GM10248 (cell line): ENCODE measurements at places on chromosomes 7 and 10.

GRCh38 chr10:124672181-124672638 is 72.0 kb downstream of the FAM53B start:
- DNase-seq: no peak

DNA sequence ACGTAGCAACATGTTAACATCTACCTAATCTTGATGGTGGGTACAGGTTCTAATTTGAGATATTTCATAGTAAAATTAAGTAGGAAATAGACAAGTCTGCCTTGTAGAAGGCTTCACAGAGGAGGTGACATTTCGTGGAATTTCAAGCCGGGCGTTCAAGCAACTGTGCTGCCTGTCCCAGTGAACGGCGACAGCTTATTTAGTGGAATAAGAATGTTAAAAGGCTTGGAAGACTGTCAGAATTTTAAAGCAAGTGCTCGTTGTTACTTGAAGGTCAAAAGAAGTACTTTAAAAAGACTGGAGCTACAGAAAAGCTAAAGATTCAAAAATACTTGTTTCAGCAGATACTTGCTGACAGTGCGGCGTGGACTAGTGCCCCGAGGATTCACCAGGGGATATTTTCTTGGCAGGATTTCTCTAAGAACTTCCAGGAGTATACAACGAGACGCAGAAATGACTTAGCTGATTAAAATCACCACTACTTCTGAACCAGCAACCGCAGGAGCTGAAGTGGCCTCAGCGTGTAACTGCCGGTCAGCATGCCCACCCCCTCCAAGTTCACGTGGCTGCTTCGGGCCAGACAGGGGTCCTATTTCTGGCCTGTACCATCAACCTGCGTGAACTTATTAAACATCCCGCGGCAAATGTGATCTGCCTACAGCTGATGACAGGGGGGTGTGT is 46.5 kb downstream of the CTBP2 start:
- no peak for DNase-seq

- no peak for DNase-seq
Observed at GRCh38 chr7:5041047-5041446, 4.6 kb upstream of the RBAK start.

DNA sequence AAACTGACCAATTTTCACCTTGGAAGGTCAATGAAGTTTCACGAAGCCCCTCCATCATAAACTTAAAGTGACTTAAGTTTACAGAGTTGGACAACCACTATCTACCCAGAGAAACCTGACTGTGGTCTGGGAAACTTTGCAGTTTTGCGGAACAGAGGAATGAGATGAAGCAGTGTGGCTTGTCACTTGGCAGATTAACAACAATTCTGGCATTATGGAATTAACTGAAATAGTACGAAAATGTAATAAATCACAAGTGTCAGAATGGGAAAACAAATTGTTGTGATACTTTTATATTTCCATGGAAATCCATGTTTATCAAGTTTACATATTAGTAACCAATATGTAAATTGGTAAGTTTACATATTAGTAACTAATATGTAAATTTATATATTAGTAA is 4.9 kb downstream of the KMT2C start:
- DNase-seq: no peak

DNA sequence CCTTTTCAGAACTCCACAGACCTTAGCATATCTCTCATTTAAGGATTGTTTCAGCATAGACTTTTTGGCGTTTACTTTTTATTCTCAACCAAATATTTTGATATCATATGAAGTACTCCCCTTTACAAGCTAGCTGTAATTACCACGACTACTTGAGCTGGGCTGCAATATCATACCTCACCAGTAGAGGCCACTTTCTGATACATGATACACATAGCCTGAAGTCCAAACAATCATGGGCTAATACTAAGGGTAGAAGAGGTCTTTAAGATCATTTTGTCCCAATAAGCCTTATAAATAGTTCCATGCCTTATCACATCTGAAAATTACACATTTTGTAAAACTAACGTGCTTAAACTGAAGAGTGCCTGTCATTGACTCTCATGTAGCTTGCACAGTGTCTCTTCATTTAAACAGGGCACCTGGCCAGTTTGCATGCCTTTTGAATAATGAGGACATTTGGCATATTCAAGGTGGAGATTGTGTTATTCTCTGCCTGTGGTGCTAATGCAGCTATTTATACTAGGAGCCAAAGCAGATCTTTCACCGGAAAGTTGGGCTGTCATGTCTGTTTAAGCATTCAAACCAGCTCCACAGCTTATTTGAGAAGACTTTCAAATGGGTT is 403.7 kb upstream of the ZMIZ1 start:
- DNase-seq: no peak

DNA sequence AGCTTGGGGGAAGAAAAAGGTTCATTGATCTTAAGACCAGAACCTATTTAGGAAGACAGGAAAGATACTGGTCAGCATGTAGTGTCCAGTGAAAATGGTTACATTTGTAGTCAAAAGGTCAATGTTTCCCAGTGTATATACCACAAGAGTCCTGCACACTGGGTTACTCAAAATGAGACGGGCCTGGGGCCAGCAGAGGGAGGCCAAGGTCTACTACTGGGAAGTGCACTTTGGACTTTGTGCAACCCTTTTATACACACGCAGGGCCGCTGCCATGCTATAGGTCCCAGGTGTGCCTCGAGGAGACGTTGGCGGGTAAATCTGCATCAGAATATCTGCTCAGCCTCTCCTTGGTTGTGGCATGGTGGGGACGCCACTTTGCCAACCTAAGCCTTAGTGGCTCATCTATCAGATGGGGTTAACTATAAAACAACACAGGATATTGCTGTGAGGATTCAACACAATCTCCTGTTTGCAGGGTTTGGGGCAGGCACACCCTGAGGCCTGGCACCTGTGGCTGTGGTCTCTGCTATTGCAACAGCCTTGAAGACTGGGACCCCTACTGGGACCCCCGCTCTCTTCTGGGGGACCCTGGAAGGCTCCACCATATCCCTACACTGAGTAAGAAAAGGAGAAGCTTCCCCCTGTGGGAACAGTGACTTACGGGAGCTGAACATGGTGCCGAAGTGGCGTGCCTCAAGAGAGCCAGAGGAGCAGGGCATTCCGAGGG is 19.7 kb downstream of the CLRN3 start:
- DNase-seq: no peak

DNA sequence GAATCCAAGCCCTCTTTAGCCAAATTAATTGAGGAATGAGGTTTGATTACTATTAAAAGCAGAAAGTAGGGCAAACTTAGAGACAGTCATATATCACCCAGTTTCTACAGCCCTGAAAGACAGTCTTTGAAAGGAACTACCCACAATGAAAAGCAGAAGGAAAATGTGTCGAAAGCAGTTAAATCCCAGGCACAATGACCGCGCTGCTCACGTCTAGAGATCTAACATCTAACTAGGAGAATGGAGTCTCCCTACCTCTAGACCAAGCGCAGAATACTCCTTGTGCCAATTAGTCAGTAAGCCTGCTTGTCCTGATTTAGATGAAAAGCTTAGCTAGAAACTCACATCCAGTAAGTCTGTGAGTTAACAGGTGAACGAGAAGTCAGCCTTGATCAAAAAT is 350.0 kb downstream of the FGFR2 start:
- DNase-seq: no peak

- no peak for DNase-seq
Observed at GRCh38 chr10:3886191-3886590, 101.2 kb upstream of the KLF6 start.

DNA sequence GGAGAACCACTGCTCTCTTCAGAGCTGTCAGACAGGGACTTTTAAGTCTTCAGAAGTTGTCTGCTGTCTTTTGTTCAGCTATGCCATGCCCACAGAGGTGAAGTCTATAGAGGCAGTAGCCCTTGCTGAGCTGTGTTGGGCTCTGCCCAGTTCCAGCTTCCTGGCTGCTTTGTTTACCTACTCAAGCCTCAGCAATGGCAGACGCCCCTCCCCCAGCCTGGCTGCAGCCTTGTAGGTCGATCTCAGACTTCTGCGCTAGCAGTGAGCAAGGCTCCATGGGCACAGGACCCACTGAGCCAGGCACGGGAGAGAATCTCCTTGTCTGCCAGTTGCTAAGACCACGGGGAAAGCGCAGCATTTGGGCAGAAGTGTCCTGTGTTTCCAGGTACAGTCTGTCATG is 12.1 kb upstream of the CPA2 start:
- no peak for DNase-seq

GRCh38 chr10:79185067-79185774 is 116.5 kb downstream of the ZMIZ1 start:
- DNase-seq: no peak

GRCh38 chr10:103680869-103681236 is 174.5 kb downstream of the SH3PXD2A start:
- no peak for DNase-seq

GRCh38 chr7:25843467-25843866 is 308.5 kb upstream of the NFE2L3 start:
- DNase-seq: no peak

GRCh38 chr10:13271552-13272163 is 28.2 kb downstream of the PHYH start:
- peak; percentile 73 for DNase-seq

- peak; percentile 27 for DNase-seq
Observed at GRCh38 chr7:37920305-37920848, at the start of gene EPDR1. Gene EPDR1, plus strand, starts transcription at chr7:37920640. Its CDS starts 300 bp downstream, at chr7:37920940.

- no peak for DNase-seq
Observed at GRCh38 chr10:15242261-15242840, 73.9 kb upstream of the NMT2 start.

- peak; percentile 52 for DNase-seq
Observed at GRCh38 chr7:104943502-104944343, 70.3 kb upstream of the KMT2E start.

- DNase-seq: no peak
Observed at GRCh38 chr10:127036987-127037386, 131.8 kb downstream of the DOCK1 start.

DNA sequence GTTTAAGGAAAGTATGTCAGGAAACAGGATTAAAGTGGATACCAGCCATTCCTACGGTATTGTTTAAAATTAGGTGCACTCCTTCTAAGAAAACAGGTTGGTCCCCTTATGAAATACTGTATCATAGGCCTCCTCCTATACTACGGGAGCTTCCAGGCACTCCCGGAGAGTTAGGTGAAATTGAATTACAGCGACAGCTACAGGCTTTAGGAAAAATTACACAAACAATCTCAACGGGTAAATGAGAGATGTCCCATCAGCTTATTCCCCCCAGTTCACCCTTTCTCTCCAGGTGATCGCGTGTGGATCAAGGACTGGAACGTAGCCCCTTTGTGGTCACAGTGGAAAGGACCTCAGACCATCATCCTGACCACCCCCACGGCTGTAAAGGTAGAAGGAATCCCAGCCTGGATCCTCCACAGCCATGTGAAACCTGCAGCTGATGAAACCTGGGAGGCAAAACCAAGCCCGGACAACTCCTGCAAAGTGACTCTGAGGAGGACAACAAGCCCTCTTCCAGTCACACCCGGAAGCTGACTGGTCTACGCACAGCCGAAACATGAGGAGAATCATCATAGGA is 25.1 kb upstream of the GHITM start:
- DNase-seq: no peak

GRCh38 chr10:110069502-110069982 is 61.8 kb downstream of the ADD3 start:
- DNase-seq: peak; percentile 58

DNA sequence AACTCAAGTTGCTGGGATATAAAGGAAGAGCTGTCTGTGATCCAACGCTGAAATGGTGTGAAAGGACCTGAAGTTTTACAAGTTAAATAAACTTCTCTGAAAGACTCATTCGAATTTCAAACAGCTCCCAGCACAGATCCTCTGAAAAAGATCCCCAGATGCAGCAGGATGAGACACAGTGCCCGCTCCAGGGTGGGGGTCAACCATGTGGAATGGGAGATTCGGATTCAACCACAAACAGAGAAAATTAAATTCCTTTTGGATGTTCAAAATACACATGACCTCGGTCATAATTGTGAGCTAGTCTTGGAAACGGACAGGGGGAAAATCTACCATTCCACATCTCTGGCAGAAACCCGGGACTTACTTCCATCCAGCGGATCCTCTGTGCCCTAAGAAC is 119.6 kb downstream of the PRKAG2 start:
- DNase-seq: no peak

GRCh38 chr7:28157831-28158416 is 22.7 kb downstream of the JAZF1 start:
- DNase-seq: no peak

DNA sequence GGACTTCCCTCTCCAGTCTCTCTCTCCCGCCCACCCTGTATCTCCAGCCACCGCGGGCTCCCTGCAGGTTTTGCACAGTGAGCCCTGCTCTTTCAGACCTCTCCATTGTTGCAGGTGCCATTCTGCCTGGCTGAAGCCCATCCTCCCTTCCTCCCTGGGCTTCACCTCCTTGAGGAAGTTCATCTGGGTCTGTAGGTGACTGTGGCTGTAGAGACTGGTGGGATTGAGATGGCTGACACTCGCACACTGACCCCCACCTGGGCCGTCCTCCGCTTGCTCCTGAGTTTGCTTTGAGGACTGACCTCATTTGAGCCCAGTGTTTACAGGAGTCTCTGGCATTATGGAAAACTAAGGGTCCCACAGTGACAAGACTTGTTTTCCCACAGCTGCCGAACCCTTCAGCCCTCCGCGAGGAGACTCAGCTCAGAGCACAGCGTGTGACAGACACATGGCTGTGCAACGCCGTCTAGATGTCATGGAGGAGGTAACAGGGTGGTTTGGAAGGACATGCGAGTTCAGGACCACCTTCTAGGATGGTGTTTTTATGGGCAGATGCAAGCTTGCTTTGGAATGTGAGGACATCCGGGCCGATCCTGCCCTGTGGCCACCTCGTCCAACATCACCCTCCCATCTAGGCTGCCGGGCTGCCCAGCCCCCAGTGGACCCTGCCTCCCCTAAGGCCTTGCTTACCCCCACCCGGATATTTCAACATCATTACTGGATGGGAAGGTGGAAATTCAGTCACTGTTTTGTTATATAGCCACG is 9.3 kb downstream of the PLAC9 start:
- DNase-seq: no peak

- no peak for DNase-seq
Observed at GRCh38 chr7:155038335-155038734, 31.8 kb upstream of the HTR5A start.

DNA sequence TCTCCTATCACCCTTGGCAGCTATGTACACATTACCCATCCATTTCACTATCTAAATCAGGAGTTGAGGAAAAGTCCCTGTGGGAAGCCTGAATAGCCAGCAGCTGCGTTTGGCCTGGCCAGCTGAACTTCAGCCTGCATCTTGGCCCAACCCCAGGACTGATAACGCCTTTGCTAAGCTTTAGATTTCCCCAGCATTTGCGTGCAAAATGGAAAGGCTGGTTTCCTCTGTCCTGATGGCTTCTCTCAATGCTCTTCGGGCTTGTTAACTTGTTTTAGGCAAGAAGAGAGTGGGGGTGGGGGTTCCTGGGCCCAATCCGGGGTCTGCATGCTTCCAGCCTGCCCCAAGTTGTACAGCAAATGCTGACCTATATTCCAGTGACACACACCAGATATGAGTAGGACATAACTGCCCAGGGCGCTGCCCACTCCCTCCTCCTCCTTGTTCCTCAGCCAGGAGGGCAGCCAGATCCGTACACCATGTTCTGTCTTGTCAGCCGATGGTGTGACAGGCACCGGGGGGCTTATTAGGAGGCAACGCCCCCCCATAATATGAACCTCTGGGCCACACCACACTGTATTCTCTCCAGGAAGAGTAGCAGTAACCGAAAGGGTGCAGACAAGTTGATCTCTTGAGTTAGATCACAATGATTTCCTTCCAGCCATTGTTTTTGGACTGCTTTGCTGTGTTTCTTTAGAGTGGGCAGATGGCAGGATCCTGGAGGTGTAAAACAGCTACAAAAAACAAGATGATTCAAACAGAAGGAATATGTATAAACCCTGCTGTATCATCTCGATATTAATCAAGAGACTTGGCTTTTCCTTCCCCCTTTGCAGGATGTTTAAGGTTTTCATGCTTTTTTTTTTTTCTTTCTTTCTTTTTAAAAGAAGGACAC is 339.0 kb downstream of the RNLS start:
- no peak for DNase-seq

- peak; percentile 23 for DNase-seq
Observed at GRCh38 chr10:123139521-123140163, 3.9 kb downstream of the HMX3 start.
